Cortex of kidney (tissue), 1 donor: ENCODE measurements at places on chromosomes 7 and 10.

- no peak for DNase-seq
Observed at GRCh38 chr10:81021428-81022129, 483.9 kb downstream of the SH2D4B start.

DNA sequence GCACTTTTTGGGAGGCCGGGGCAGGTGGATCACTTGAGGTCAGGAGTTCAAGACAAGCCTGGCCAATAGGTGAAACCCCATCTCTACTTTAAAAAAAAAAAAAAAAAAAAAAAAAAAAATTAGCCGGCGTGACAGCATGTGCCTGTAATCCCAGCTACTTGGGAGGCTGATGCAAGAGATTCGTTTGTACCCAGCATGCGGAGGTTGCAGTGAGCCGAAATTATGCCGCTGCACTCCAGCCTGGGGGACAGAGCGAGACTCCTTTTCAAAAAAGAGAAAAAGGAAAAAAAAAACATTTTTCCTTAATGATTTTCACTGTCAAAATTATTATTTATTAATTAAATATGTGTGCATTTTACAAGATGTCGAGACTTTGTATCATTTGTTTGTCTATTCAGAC is 253.6 kb downstream of the CNTNAP2 start:
- DNase-seq, result no peak

DNA sequence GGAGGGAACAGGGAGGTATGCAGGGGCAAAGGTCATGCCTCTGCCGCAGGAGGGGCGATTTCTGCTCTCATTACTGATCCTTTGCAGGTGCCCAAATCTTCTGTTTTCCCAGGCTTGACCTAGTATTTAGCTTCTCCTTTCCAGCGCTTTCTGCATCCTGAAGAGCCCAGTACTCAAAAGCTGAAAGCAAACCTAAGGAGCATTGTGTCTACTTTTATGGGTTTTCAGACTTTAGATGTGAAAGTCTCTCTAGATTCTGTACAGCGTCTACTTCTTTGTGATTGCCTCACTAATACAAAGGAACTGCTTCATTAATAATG is 560 bp downstream of the GBF1 start:
- DNase-seq, result no peak

DNA sequence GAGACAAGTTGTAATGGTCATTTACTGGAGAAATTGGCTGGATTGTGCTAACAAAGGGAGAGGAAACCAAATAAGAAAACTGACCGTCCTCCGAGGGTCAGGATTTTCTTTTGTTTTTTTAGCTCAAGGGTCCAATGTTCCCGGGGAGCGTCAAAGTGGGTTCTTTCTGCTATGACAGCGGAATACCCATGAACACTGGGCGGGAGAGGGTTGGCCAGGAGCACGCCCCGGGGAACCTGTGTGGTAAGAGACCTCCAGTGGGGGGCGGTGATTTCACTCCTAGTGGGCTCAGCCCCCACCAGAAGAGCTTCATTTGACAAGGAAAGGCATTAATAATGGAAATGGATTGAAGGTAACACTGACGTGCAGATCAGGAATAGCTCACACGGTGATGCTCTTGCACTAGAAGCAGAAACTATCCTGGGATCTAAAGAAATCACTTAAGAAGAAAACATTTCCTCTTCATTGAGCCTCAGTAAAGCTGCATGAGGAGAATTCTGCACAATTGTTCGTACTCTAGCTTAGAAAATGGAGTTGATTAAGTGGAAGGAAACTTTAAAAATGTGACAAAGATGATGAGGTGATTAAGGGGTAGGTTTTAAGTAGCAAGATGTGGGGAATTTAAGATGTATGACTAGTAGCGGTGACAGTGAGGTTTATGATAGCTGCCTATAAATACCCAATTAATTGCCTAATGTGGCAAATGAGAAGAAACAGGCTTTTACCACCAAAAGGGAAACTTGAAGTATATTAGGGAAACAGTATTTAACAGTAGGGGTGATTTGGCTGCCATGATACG is 627.2 kb downstream of the SUGCT start:
- no peak for DNase-seq

DNA sequence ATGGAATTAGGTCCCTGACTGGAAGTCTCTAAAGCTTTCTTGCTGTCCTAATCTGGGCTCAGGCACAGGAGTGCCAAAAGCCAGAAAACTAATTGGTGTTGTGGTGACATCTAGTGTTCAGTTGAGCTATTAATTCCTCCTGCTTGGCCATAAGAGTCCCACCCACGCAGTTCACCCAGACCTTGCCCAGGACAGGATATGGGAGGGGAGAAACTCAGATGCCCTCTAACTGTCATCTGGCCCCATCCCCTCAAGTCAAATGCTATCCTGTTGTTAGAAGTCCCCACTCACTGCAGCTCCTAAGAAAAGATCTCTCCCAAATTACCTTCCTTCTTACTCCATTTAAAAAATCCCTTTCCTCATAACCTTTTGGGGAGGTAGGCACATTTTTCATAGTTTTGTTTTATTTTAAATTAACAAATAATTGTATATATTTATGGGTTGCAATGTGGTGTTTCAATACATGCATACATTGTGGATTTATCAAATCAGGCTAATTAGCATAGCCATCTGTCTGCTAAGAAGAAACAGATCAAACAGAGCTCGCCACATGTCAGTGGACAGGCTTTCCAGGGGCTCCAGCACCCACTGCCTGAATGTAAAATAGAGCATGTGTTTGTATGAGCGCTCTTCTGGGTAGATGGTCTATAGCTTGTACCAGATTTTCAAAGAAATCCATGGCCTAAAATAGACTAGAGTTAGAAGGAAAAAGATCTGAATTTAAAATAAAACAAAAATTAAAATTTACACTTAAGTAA is 84.0 kb downstream of the GSAP start:
- no peak for DNase-seq

GRCh38 chr7:37225285-37225969 is 223.2 kb downstream of the ELMO1 start:
- DNase-seq, result no peak

DNA sequence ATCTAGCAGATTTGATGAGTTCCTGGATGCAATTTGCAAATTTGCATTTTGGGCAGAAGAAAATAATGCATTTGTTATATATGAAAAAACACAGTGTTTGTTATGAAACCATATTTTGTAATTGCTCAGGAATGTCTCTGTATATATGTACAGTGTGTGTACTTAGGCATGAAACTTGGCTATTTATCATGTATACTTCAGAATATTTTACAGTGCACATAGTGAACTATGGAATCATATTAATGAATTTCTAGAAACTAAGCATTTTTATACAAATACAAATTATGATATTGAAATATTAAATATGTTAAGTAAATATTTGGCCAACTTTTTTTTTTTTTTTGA is 107.5 kb downstream of the TWIST1 start:
- no peak for DNase-seq

DNA sequence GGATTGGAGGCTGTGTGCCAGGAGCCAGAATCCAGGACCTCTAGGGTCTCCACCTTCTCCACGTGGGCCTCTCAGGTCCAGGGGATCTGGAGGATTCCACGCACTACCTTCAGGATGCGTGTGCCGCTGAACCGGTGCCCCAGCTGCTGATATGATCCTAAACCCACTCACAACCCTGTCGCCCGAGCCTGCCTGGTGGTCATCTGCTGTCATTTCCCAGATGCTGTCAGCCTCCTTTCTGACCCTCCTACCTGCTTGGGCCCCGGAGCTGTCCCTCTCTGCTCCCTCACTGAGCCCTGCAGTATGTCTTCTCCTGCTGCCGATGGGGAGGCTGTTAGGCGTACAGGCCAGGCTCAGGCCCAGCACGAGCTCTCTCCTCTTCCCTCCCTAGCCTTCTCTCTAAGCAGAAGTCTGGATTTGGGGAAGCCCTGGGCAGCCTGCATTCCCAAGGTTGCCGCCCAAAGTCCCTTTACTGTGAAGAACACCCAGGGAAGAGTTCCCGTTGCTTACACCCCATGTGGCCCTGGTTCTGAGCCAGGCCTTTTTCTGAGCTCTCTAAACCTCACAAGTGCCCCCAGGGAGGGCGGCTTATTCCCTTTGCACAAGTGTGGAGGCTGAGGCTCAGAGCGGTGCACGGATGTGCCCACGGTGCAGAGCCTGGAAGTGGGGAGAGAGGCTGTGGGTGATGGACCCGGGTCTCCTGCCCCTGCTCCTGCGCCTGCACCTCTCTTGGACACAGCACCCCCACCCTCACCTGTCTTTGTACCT is 30.8 kb upstream of the ZNF488 start:
- no peak for DNase-seq

GRCh38 chr7:33706771-33707200 is 198.6 kb upstream of the BMPER start:
- no peak for DNase-seq

DNA sequence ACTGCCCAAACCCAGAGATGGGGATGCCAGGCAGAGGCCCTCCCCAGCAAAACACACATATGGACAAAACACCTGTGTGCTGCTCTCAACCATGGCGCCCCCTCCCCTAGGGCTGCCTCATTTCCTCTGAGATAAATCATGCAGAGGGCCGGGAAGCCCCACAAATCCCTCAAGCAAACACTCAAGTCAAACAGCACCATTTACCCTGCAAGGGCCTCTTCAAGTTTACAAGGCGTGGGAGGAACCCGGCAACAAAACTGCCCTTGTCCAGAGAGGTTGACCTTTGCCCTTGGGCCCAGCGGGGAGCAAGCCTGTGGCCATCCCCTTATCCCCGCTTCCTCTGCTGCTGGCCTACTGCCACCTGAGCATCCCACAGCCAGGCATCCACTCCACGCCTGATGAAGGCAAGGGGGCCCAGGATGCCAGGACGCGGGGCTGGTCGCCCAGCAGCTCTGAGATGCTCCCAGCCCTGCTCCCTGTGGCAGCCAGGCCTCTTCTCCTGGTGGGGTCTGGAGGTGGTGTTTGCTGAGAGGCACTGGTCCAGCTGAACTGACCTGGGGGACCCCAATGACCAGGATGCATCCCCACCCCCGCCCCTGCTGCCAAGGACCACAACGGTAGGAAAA is 77.4 kb downstream of the DLG5 start:
- DNase-seq, result no peak

GRCh38 chr7:36299823-36300341 is 89.8 kb upstream of the ANLN start:
- no peak for DNase-seq

DNA sequence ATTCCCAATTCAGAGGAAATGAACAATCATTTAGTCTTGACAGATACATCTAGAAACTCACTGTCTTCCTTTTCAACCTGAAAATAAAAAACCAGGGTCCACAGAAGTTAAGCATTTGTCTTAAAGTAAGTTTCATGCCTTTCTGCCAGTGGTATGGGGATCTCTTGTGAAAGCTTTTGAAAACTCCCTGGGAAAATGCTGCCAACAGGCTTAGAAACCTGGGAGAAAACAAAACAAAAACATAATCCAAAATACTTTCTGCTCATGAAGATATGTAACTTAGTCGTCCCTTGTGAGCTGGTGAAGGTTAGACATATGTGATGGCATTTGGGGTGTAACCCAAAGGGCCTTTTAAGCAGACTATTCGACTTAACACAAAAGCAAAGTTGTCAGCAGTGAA is 66.4 kb upstream of the ZNF438 start:
- DNase-seq, result no peak

GRCh38 chr10:63261496-63261895 is 128.4 kb downstream of the NRBF2 start:
- no peak for DNase-seq

- no peak for DNase-seq
Observed at GRCh38 chr10:13739183-13739582, 152.4 kb downstream of the PRPF18 start.

DNA sequence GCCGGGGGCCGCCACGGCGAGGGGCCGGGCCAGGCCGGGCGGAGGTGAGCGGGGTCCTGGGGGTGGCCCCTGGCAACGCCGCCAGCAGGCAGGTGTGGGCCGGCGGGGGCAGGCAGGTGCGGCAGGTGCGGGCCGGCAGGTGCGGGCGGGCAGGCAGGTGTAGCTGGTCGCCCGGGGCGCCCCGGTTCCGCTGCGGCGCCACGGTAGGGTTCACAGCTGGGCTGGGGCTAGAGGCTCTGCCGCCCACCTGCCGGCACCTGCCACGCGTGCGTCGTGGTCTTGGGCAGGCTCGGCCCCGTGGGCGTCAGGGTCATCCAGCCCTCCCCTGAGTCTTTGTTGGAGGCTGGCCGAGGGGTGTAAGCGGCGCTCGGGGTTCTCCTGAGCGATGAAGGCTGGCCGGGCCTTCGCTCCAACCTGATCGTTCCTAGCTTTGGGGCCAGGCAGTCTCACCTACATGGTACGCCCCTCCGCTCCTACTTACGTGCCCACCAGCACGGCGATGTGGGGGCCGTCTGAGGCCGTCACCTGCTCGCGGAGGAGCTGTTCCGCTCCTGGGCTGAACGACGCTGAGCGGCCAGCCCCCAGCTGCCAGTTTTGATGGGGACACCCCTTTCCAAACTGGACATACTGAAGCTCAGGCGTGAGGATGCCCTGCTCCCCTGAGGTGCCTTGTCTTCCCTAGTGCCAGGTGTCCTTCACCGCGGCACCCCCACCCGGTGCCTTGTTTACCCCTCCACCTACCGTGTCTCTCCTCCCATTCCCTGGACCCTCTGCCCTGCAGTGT is 493 bp downstream of the ZMIZ2 start:
- DNase-seq, result no peak

GRCh38 chr7:2819161-2819953 is 24.8 kb downstream of the GNA12 start:
- DNase-seq, result no peak

- no peak for DNase-seq
Observed at GRCh38 chr10:33041783-33042437, 83.9 kb upstream of the ITGB1 start.

DNA sequence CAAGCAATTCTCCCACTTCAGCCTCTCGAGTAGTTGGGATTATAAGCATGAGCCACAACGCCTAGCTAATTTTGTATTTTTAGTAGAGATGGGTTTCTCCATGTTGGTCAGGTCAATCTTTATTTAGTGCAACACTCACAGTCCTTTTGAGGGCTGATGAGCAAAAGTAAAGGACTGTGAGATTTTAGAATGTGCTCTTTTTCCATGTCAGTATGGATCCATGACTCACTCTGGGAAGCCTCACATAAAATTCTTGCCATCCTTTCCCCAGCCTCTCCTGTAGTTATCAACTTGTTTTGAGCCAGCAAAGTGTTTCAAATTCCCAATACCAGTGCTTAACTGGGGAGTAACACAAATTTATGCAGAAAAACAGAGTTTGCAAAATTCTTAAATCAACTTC is 135.8 kb upstream of the CXCL12 start:
- no peak for DNase-seq

DNA sequence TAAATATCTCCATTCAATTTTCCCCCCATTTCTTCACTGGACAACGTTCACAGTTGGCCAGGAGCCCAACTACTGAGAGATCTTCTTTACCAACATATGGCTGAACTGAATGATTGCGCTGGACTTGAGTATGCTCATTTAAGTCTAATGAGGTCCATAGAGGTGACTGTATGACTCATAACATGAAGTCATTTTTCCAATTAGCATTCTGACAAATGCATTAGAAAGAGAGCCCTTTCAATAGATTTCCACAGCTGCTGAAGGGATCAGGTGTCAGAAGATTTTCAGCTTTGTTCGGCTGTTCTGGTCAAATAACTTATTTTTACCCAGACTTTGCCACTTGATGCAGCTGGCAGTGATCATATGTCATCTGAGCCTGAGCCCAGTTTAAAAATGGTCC is 438.0 kb downstream of the ETV1 start:
- no peak for DNase-seq
